Activated CD4-positive, alpha-beta T cell treated with anti-CD3 and anti-CD28 coated beads for 36 hours (primary cell): ENCODE measurements at places on chromosomes 16 and 17. TPM values are rescaled to one million over a fixed set of nuclear protein-coding genes. Genes with fewer than 3 reads are reported as not detected.

VAT1L gene
- total RNA-seq = 0.05 TPM

RAB37 gene
- 2.7 TPM for total RNA-seq

DNA sequence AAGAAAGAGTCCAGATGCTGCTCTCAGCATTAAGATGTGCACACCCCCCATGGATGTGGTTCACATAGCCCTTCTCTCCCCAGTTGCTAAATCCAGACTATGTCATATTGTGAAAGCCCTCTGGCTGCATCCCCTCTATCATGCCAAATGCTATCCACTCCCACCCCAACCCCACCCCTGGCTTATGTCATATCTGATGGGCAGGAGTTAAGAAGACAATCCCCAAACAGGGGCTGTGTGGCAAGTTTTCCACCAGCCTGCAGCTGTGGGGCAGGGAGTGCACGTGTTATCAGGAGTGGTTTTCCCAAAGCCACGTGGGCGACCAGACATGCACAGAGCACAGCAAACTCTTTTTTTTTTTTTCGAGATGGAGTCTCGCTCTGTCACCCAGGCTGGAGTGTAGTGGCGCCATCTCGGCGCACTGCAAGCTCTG lies 10.0 kb downstream of the FAM117A start:
- H3K4me3 ChIP-seq = no peak overlapping the region
- no peak overlapping the region for H3K27ac ChIP-seq

DNA sequence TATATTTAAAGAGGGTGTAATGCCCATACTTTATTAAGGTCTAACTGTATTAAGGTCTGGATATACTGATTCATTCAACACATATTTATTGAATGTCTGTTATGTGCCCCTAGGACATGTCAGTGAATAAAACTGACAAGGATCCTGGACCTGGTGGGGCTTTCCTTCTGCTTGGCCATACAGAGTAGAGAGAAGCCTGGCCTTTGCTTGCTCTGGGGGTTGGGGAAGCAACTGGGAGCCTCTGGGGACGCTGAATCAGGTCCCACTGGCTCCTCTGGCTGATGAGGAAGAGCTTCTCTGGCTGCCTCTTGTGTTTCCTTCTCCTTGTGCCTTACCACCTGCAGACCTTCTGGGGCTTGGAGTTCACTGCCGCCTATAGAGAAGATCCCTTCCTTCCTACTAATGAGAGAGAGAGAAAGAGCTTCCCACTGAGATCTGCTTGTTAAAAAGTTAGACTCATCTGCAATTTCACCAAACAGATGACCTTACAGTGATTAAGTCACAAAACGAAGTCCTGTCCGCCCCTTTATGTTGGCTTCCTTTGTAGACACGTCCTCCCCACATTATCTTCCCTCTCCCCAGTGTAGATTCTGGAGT lies 49.7 kb downstream of the MSI2 start:
- H3K36me3 ChIP-seq = peaks cover 13% of the 10 kb centered on the region
- no peak overlapping the region for H3K27ac ChIP-seq
- no peaks in the 10 kb centered on the region for H3K27me3 ChIP-seq
- no peak overlapping the region for H3K4me3 ChIP-seq

DNA sequence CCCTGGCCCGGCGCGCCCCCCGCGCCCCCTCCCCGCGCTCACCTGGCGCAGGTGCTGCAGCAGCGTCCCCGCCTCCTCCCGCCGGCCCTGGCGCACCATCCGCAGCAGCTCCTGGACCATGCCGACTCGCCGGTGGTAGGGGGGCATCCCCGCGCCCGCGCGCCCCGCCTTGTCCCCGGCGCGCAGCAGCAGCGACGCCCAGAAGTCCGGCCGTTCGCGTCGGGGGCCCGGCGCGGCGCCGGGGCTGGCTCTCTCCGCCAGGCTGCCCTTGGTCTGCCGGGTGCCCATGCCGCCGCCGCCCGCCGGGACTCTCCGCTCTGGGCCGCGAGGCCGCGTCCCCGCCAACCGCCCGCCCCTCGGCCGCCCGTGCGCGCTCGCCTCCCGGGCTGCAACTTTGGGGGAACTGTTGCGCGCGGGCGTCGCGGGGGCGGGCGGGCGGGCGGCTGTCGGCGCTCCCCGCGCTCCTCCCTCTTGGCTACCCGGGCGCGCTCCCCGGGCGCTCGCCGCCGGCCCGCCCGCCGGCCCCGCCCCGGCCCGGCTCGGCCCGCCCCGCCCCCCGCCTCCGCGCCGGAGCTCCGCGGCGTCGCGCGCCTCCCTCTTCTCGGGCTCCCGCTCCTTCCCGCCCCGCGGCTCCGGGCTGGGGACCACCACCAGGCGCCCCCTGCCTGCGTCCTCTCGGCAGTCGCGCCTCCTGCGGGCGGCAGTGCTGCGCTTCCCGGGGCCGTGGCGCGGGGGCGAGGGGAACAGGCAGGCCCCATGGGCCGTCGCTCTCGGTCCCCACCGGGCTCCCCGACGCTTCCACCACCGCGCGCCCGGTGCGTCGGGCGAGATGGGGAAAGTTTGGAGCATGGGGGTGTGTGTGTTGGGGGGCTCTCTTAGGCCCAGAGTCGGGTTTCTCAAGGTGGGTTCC lies at the start of gene LRRC75A:
Gene LRRC75A, minus strand, starts transcription at position 491 of the 910 bp plus-strand sequence. Its CDS starts 203 bp downstream, at position 288.
- H3K27me3 ChIP-seq = peaks cover 9% of the 10 kb centered on the region
- no peak within 1 kb of the TSS for H3K27ac ChIP-seq
- peak; percentile 72 for DNase-seq
- peak within 1 kb of the TSS; percentile 66 for H3K4me3 ChIP-seq
- H3K36me3 ChIP-seq = no peaks in the 10 kb centered on the region

DNA sequence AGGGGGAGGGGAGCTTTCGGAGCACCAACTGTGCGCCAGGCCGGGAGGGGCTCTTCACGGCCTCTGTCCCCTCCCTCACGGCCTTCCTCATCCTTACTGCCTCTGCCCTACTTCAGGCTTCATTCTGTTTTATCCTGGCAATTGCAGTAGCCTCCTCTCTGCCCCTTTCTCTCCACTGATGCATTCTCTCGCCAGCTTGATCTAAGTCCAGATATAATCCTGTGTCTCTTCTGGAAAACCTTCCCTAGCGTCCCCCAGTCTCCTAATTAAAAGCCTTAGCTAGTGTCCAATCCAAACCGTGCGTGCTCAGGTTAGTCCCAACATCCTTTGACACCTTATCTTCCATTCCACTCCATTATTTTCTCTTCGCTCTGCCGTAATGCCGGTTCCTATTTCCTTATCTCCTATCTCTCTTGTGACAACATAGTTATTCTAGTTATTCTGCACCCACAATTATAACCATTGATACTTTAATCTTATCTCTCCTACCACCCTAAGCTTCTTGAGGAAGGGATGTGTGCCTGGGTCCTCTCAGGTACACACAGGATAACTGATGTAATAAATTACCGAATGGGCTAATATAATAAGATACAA lies 869 bp downstream of the ZNF48 start:
- H3K4me3 ChIP-seq = peak overlapping the region; percentile 81
- H3K27me3 ChIP-seq = no peaks in the 10 kb centered on the region
- H3K36me3 ChIP-seq = peaks cover 17% of the 10 kb centered on the region
- DNase-seq = no peak
- H3K4me1 ChIP-seq = peaks cover 32% of the 10 kb centered on the region
- H3K27ac ChIP-seq = peak overlapping the region; percentile 48
